ENCODE measurements at places on chromosomes 5 and 9.
A peak's percentile ranks its signal among the peaks of the same experiment; 100 is the strongest.

DNA sequence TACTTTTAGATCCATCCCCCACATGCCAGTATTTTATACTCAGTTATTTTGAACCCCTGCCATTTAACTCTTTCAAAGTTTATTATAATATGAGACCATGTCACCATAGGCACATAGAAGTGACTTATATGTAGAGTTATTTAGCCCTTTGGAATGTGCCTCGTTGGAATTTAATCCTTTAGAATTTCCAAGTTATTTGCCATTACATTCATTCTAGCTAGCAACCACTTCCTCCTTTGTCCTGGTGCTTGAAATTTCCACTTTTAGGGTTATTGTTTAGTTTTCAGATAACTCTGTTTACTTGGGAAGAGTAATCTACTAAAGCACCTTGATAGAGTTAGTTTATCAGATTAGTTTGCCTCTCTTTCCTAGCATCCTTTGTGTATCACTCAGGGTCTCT is 82.8 kb upstream of the TLE1 start:
- DNase-seq: no peak

- no peak for DNase-seq
Observed at GRCh38 chr9:100595391-100596199, 17.7 kb downstream of the CAVIN4 start.

- no peak for DNase-seq
Observed at GRCh38 chr5:66888613-66889012, 292.4 kb downstream of the MAST4 start.

GRCh38 chr5:106489004-106489403 is 1181.7 kb downstream of the EFNA5 start:
- DNase-seq: no peak

DNA sequence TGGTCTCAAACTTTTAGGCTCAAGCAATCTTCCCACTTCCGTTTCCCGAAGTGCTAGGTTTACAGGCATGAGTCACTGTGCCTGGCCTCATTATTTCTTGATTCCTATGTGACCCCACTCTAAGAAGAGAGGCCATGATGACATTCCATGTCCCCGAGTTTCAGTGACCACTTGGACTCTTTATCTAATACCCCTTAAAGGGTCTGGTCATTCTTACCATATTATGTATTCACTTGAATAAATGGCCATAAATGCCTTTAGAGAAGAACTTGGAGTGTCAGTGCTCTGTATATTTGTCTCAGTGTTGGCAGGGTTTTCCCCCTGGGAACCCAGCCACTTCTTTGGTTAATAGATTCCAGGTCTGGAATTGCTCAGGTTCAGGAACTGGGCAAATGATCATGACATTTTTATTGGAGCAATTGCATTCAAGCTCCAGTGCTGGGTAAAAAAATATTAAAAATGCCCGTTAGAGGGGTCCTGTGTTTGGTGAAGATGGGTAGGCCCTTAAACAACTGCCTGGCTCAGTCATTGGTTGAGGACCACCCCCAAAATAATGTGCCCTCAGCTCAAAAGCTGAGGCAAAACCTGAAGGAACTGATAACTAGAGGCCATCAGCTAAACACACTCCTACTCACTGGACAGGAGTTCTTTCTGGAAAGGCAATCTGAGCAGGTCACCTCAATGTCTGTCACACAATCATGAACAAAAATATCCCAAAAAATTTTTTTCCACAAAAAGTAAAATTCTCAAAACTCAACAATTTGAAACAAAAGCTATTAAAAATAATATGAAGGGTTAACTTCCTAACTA is 186.6 kb upstream of the ZNF608 start:
- no peak for DNase-seq

DNA sequence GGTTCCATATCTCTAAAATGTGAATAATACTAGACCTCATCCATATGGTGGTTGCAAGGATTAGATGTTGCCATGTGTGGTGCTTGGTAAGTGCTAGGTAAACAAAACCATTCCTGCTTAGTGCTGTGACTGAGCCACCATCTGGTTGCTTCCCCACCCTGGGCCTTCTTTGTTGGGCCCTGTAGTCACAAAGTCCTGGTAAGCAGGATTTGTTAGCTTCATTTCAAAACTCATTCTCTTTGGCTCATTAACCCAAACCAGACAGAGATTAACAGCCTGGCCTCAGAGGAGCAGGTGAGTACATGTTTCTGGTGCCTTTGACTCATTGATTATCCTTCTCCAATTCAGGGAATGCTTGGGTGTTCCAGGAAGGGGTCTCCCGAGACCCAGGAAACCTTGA is 240.2 kb downstream of the ARHGAP26 start:
- DNase-seq: no peak

DNA sequence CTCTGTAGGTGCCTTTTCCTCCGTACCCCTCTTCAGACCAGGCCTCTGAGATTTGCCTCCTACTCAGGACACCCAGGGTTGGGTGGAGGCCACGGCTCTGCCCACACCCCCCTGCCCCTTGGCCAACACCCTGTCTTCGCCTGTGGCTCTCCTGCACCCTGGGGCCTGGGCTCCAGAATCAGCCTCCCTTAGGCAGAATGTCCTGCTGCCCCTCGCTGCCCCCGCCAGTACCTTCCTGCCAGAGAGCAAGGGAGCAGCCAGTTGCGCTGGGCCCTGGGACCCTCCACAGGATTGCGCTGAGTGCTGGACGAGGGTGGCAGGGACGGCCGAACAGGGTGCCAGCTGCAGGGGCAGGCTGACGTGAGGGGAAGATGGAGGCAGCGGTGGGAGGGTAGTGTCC is 53.5 kb downstream of the COL5A1 start:
- no peak for DNase-seq

GRCh38 chr9:84945878-84946538 is 276.5 kb downstream of the NTRK2 start:
- no peak for DNase-seq

- DNase-seq: peak; percentile 70
Observed at GRCh38 chr5:181260720-181261319, at the start of gene TRIM52. Gene TRIM52 (minus strand): TSS chr5:181261143. CDS start chr5:181260813, 330 bp downstream.

GRCh38 chr5:74141053-74141452 is 499.5 kb downstream of the ENC1 start:
- DNase-seq: no peak

- DNase-seq: no peak
Observed at GRCh38 chr9:21056931-21057330, 20.8 kb downstream of the IFNB1 start.

DNA sequence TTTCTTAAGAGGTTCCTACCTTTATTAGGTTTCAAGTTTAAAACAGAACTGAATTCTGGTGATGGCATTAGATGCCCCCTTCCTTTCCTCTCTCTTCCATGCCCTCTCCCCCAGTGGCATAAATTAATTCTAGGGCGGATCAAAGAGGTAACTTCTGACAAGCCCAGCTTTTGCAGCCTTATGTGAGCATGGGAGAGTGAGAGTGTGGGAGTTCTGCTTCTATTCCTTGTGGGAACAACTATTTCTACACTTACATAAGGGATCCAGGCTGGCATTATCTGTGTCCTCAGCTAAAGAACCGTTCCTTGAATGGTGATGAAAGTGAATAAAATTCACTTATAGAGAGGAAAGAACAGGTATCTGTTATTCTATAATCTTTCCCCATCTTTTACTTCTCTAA is 437.6 kb downstream of the KIF4B start:
- DNase-seq: no peak

DNA sequence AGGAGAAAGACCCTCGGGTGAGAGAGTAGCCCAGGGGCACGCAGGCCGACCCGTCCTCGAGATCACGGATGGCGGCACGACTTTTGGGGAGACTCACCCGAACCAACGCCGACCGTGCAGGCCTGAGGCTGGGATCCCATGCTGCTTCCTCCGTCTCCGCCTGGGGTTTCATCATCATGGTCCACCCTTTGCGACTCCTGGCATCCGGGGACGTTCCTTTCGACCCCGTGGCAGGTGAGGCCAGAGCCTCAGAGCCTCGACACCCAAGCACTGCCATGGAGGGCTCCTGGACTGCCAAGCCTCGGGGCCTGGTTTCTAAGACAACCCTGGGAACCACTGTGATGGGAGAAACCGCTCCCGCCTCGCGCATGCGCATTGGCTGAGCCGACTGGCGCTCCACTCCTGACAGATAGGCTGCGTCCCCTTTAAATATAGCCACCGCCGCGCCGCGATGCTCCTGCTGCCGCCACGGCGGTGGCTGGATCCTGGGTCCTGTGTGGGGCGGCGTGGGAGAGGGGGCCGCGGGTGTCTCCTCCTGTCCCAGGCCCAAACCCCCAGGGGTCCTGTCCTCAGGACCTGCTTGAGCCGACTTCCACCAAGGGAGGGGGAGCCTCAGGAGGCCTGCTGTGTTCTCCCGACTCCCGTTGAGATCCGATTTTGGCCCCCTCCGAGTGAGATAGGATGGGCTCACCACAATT is 481.6 kb downstream of the SPATA31A7 start:
- DNase-seq: no peak

GRCh38 chr9:100489836-100490235 is 16.9 kb downstream of the TMEFF1 start:
- no peak for DNase-seq

GRCh38 chr5:139277171-139277570 is 16.4 kb upstream of the MATR3 start:
- DNase-seq: no peak

DNA sequence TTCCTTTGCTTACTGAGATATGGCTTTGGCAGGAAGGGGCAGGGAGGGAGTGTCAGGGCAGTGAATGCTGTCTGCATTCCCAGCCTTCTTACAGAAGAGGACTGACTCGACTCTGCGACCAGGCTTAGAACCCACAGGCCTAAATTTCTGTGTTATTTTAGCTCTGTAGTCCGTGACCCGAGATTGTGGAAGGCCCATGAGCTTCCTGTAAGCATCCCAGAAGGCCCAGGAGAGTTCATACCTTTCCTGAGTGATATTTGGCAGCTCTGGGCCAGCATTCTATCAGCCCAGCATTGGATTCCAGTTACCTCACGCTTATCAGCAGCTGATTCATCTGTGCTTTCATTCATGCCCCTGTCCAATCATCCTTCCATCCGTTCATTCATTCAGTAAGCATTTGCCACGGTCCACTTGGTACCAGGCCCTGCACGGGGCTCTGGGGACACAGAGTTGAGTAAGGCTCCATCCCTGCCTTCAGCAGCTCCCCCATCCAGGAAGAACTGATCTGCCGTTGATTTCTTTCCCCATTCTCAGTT is 28.2 kb upstream of the RPL26L1 start:
- DNase-seq: peak; percentile 46

- DNase-seq: no peak
Observed at GRCh38 chr5:127757576-127757975, 54.4 kb downstream of the CCDC192 start.

DNA sequence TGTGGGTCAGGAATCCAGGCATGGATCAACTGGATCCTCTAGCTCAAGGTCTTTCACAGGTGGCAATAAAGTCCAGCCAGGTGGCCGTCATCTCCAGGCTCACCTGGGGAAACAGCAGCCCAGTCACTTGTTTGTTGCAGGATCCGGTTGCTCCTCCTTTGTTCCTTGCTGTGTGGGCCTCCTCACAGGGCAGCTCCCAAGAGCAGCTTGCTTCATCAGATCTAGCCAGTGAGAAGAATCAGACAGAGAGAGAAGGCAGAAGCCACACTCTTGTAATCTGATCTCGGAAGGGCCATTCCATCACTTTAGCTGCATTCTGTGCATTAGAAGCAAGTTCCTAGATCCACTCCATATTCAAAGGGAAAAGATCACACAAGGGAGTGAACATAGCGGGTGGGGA is 3.2 kb upstream of the HSD17B3 start:
- DNase-seq: no peak

DNA sequence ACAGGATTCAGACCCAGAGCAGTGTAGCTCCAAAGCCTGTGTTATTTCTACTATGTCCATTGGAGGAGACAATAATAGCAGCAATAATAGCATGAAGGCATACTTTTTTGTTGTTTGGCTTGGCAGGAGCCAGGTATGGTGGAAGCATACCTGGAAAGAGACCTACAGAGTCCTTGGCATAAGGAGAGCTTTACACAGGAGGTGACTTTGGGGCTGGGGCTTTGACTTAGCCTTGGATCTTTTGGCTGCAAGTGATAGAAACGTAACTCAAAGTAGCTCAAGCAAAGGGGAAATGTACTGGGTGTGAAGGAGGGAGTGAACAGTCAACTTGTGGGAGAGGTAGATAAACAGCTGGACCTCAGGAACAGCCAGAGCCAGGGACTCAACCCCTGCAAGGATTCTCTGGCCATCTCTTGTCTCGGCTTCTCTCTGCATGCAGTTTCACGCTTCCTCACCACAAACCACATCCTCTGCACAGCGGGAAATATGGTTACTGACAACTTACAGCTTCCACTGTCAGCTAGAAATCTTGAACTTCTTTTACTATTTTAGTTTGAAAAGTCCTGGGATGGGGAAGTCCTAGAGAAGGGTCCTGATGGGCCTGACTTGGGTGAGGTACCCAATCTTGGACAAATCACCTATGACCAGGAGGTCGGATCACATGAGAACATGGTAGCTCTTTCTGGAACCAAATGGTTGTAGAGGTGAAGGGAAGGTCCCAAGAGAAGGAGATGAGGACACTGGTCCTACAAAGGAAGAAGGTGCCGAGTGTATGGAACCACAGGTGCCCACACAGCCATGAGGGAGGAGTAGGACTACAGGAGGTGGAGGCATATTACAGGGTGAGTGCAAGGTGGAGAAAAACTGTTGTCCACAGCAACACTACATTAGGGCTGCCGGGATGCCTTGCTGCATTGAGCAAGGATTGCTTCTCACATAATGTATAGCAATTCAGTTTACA is 47.0 kb upstream of the TGFBR1 start:
- no peak for DNase-seq

DNA sequence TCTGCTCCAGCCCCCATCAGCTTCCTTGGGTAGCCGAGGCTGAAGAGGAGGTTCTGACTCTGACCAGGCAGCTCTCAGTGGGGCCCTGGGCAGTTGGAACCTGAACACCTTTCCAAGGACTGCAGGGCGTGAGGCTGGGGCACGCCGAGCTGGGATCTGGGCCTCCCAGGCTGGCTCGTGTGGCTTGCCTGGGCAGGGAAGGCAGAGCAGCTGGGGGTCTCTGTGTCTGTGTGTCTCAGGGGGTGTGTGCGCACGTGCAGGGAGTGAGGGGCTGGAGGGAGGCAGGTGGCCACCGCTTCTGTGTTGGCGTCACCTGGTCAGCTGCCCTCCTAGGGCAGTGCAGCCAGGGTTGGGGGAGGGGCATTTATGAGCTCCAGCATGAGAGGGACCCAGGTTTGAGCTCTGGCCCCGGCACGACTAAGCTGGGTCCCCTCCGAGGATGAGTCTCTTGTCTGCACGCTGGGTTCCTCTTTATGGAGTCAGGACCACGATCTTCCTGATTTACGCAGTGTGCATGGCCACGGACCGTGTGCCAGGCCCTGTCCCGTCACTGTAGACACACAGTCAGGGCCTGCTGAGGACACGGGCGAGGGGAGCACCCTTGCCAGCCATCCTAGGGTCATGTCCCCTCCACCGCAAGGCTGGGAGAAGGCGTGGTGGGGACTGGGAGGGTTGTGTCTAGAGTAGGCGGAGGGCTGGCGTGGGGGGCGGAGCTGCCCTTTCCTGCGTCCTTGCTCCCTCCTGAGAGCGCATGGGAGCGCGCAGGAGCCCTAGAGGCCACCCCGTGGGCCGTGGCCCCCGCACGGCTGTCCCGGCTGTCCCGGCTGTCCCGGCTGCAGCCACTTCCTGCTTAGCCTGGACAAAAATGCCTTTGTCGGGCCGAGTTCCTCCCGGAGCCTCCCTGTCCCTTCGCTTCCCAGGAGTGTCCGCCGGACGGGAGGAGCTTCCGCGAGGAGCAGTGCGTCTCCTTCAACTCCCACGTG is 4.6 kb downstream of the ADAMTSL2 start:
- no peak for DNase-seq
